Stimulated activated CD8-positive, alpha-beta memory T cell treated with anti-CD3 and anti-CD28 coated beads, Interleukin-15, amount 100 ng/mL, for 48 hours (primary cell): ENCODE measurements at places on chromosomes 1 and 21.

- no peak for DNase-seq
Measured at GRCh38 chr1:59142311-59143132, 154.4 kb upstream of the FGGY start.

DNA sequence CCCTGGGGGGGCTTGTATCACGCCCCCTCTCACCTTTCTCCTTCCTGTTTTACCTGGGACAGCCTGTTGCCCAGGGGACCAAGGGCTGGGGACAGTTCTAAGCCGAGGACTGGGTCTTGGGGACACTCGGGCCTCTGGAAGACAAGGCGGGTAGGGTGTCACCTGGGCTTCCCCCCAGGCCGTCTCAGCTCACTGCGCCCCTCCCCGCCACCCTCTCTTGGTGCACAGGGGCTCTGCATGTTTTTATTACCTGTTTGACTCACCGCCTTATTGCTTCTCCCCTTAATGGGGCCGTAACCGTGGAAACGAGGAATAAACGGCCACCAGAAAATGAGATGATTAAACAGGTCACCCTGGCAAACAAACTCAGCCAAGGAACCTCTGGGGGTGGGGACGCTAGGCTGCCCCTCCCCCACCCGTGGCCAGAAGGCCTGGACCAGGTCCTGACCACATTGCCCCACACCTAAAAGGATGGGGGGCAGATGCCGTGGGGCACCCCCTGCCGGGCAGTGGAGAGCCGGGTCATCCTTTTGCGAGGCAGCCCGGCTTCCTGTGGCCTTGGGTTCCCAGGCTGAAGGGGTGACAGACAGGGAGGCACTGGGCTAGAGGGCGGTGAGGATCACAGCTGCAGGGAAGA, 109.9 kb downstream of the CASZ1 start:
- DNase-seq, result no peak

DNA sequence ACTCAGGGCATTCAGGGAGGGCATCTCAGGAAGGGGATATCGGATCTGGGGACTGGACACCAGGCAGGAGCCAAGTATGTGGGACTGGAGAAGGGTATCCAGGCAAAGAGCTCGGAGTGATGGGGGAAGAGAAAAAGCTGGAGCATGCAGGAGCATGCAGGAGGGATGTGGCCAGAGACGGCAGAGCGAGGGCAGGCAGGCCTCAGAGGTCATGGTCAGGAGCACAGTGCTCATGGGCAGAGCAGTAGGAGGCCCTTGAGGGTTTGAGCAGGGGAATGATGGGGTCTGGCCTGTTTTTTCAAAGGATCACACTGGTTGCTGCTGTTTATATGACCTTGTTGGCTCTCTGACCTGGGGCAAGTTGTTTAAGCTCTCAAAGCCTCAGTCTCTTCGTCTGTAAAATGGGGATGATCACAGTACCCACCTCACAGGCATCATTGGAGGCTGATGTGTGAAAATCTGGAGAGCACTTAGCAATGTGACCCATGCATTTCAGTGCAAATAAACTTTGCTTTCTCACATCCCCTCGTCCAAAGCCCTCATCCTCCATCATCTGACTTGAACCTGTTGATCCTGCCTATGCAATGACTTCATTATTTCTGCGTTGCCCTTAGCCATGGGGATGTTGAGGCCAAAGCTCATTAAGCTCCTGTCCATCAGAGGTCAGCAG, 273.1 kb downstream of the MATN1 start:
- DNase-seq, result no peak

GRCh38 chr1:147292631-147293251, 50.3 kb downstream of the CHD1L start:
- no peak for DNase-seq

- no peak for DNase-seq
Measured at GRCh38 chr1:220962031-220962751, 82.9 kb downstream of the HLX start.

DNA sequence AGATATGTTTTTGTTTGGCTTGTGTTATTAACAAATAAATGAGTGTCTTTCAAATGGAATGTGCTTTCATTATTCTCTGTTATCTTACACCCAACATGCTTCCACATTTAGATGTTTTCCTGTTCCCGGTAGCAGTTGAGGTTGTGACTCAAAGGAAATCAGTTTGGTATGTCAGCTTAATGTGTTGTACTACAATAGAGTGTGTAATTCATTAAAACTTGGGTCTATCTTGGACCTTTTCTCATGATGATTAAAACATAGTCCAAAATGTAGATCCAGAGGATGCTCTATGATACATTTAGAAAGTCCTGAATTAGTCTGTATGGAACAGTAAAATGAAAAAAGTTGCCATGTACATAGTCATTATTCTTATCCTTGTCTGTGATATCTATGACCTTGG, 26.7 kb downstream of the RTCA start:
- no peak for DNase-seq

DNA sequence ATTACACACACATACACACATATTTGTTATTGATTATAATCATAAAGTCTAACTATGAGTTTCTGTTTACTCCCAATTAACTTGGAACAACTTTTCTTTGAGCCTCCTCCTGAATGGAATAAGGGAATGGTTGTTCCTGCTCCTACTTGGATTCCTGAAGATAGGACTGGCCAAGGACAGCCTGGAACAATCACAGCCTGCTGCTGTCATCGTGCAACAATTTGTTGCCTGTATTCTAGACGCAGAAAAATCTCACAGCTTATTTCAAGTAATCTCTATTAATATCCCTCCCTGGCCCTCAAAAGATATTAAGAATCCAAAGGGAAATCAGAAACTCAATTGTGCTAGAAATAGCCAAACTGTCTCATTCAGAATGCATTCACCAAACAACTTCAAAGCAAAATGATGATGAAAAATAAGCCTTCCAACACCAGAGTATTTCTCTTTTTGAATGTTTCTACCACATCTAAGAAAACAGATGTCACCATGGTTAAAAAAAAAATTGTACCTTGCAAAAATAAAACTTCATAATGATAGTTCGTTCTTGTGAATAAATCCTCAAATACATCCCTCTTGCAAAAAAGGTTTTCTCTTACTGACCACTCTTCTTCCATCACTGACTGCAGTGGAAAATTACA, 30.9 kb downstream of the RCAN1 start:
- no peak for DNase-seq

- DNase-seq, result no peak
Measured at GRCh38 chr1:209855623-209856022, 27.9 kb downstream of the UTP25 start.

GRCh38 chr1:62234688-62235087, 40.0 kb downstream of the L1TD1 start:
- no peak for DNase-seq

GRCh38 chr1:172746091-172746949, 87.4 kb downstream of the FASLG start:
- no peak for DNase-seq

DNA sequence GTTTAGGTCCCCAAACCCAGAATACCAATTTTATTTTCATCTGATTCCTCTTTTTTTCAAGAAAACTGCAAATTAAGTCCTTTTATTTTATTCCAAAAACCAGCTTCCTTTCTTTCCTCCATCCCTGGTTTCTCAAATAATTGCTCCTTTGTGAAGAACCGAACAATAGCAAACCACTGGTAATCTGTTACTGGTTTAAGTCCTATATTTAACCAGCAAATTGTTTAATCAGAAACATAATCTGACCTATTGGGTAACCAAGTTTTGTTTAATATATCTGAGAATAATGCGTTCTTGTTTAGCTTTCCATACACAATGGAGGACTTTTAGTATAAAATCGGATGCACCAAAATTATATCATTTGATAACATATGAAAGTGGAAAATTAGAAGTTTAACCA, 13.2 kb upstream of the DDR2 start:
- no peak for DNase-seq

DNA sequence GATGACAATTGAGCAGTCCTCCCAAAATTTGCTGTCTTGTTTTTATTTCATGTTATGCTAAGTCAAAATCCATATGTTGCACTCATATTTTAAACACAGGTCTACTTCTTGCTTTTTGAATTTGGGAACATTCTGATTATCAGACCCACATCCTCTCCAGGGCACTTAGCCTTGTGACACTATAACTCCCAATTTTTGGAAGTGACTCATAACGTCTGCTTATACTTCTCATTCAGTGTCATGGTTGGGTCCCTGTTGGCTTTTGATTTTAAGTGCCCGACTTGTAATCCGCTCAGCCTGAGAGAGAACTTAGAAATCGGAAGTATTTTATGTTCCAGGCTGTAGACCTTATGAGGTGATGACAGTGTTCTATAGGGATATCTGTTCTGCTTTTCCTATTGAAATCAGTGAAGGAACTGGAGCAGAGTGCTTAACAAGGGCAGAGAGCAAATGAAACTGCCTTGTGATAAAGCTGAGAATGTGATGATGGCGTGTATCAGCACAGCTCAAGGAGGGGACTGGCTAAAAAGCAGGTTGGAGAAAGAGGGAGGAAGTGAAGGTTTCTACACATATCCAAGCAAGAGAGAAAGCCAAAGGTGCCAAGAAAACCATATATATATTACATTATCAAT, 136.0 kb downstream of the HLX start:
- no peak for DNase-seq

GRCh38 chr1:113534130-113534817, 144.0 kb downstream of the MAGI3 start:
- no peak for DNase-seq

DNA sequence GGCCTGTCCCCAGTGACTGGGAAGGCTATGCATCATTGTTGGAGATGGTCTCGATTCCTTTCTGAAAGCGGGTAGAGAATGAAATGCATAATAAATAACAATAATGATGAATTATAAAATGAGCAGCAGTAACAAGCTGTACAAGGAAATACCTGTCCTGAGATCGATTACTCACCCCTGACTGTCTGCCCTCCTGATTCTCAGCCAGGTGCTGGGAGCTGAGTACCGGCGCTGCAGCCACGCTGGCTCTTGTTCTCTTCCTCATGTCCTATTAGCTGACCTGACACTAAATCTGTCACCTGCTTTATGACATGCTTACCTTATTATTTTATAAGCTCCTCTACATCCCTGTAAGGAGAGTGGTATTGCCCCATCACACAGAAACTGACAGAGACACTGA, 3.4 kb downstream of the AGPAT3 start:
- DNase-seq, result no peak

DNA sequence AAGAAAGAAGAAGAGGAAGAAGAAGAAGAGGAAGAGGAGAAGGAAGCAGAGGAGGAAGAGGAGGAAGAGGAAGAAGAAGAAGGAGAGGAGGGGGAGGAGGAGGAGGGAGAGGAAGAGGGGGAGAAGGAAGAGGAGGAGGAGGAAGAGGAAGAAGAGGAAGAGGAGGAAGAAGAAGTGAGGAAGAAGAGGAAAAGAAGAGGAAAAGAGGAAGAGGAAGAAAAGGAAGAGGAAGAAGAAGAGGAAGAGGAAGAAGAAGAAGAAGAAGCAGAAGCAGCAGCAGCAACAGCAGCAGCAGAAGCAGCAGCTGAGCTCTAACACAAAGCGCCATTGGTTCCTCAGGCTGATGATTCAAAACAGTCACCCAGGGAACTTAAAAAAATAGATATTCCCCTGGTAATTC, 34.0 kb downstream of the DNAI4 start:
- no peak for DNase-seq

GRCh38 chr1:10629091-10629815, 154.5 kb downstream of the PEX14 start:
- no peak for DNase-seq

- DNase-seq, result no peak
Measured at GRCh38 chr1:43980255-43981134, 1.5 kb downstream of the B4GALT2 start.

- DNase-seq, result no peak
Measured at GRCh38 chr1:236540813-236541465, 17.2 kb downstream of the LGALS8 start.

DNA sequence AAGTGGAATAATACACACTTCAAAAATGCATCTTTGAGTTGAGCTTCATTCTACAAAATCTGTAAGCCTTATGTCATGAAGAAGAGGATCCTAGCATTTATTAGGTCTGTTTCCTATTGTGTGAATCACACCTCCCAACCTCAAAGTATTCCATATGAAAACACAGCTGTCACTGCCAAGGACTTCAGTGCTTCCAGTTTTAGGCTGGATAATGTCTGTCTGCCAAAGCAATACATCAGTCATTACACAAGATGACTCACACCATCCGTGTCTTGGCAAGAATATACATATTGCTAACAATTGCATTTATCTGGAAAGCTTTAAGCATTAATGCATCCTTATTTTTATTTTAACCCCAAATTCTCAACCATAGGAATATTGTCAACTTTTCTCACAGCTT, 125.7 kb upstream of the TMPRSS15 start:
- DNase-seq, result no peak

DNA sequence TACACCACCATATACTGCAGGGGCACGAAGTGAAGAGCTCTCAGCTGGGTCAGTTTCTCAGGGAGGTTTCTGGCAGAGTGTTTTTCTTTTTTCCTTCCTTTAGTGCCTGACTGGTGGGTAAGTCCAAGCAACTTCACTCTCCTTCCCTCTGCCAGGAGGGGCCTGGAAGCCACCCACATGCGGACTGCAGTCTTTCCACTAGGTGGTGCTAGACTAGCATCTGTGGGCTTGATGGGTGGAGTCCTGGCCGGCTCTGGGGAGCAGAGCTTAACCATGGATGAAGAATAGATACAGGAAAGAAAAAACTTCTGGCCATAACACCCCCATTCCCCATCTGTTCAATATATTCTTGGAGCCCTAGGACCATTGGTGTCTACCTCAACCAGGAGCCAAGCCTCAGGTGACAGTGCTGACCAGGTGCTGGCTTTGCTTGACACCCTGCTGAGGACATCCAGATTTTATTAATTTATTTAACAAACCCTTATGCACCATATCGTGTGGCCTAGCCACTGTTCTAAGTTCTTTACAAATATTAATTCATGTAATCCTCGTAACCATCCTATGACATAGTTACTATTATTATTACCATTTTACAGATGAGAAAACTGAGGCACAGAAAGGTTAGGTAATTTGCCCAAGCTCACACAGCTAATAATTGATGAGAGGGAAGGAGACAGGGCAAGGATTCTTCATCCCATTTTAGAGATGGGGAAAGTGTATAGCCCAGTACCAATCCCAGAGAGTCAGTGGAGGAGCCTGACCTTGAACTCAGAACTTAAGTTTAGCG, 126.7 kb upstream of the CSF3R start:
- peak; percentile 26 for DNase-seq

- DNase-seq, result no peak
Measured at GRCh38 chr1:121458291-121459048, 273.7 kb downstream of the SRGAP2C start.

DNA sequence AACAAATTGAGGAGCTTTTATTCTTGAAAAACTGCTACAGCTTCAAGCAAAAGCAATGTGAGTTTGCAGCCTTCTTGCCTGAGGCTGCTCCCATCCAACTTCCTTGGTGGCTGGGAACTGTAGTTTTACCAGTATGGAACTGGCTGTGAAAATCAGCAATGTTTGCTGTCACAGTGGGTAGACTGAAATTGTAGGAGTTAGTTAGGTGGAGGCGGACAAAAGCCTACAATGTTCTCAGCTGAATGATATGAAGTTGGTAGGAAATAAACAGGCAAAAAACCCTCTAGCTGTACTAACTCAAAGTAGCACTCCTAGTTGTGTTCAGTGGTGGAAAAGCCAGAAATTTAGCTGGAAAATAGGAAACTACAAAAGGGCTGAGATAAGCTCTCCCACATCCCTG, 18.5 kb downstream of the HAX1 start:
- DNase-seq, result no peak
